NCI-H526 treated with DMSO at 0.1 percent for 48 hours (cell line): ENCODE measurements at places on chromosomes 13 and 19.

GRCh38 chr19:55341171-55341588 is 1.5 kb downstream of the KMT5C start:
- peak; percentile 60 for DNase-seq

- no peak for DNase-seq
Measured at GRCh38 chr19:40688987-40689338, 1.5 kb downstream of the NUMBL start.

DNA sequence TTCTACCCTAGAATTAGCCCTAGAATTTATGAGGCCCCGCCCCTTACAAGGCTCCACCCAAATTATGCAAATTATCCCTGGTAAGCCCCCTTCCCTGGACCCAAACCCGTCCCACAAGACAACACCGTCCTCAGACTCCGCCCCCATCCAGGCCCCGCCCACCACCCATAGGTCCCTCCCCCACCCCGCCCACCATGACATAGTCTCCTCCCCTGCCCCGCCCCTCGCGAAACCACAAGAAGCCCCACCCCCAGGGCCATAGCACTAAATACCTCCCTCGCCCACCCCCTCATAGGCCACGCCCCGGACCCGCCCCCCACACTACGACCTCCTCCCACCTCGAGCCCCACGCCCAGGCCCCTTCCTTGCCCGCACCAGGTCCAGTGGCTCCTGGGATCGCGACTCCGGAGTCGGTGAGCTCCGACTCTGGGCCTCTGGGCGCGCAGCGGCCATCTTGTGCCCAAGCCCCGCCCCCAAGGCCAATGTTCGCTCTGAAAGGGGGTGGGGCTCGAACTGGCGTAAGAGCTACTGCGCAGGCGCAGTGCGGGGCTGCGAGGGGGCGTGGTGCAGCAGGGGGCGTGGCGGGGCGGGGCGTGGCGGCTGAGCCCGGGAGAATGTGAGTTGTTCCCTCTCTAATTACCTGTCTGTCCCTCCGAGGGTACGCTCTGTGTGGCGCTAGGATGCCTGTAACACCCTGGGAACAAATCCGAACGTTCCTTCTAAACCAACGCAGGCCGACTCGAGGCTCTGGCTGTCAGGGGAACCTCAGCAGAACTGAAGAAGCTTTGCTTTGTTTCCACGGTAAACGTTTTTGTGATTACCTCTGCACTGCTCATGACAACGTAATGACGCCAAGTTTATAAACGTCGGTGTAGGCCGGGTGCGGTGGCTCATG is at the start of gene ZNF784:
ZNF784 (minus strand) TSS at position 458 of the 895 bp plus-strand sequence; CDS start at position 453, 5 bp downstream.
- DNase-seq, result peak; percentile 91

GRCh38 chr19:47176071-47176626 is 45.5 kb downstream of the SAE1 start:
- DNase-seq, result no peak

DNA sequence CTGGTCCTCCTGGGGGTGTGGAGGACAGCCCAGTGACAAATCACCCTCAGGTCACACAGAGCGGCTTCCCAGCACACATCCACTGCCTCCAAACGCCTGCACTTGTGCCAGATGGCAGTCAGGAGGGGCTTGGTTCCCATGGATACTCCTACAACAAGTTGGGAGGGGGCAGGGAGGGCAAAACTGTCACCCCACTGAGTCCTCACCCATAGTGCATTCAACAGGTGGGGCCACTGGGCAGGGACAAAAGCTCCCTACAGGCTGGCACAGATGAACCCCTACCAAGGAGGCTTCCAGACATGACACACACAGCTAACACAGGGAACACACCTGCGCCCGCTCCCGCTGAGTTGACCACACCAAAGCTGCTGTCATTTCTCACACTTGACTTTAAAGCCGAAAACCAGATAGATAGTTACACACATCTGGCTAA is 120.5 kb downstream of the STK24 start:
- no peak for DNase-seq

DNA sequence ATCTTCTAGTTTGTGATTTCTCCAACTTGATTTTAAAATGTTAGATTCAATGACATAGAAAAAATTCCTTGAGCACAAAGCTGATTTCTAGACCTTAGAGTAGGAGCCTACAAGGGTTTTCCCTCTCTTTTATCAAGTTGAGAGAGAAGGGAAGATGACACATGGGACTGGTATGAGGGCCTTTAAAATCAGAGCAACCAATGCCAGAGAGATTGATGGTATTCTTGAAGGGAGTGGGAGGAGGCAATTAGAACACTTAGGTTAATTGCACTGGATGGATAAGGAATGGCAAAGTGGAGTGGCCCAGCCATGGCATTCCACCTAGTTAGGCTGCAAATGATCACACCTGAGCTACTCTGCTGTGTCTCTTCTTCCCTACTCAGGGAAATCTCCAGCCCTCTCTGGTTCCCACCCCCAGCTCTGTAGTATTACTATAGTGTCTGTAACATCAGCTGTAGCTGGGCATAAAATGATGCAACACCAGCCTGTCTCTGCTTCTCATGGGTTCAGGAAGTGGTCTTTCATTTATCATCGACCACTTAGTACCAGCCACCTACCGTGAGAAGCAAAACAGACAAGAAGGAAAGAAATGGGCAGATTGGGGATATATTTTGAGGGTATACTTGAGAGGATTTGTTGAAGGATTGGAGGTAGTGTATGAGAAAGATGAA is 333.6 kb downstream of the DLEU7 start:
- no peak for DNase-seq

- no peak for DNase-seq
Measured at GRCh38 chr13:110479648-110480047, 81.9 kb downstream of the RAB20 start.

DNA sequence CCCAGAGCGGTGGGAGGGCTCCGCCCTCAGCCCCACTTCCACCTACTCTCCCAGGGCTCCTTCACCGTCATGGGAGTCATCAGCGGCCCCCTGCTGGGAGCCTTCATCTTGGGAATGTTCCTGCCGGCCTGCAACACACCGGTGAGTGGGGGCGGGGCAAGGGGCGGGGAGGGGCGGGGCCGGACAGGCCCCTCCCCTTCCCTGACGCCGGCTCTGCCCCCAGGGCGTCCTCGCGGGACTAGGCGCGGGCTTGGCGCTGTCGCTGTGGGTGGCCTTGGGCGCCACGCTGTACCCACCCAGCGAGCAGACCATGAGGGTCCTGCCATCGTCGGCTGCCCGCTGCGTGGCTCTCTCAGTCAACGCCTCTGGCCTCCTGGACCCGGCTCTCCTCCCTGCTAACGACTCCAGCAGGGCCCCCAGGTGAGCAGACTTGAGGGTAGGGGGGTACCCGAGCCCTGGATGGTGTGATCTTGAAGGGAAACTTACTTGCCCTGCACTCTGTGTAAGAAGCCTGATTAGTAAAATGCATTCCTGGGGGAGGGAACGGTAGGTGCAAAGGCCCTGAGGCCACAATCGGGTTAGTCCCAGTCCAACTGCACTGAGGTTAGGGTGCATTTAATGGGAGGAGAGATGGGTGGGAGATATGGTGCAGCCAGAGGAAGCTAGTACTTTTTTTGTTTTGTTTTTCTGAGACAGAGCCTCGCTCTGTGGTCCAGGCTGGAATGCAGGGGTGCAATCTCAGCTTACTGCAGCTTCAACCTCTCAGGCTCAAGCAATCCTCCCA is 12.1 kb downstream of the SLC5A5 start:
- no peak for DNase-seq
